ENCODE measurements at places on chromosomes 12 and 14.

- DNase-seq: no peak
These were observed 21.7 kb downstream of the GNS start for GRCh38 chr12:64737539-64737938.

GRCh38 chr12:20122274-20122673 is 246.1 kb upstream of the PDE3A start:
- no peak for DNase-seq

DNA sequence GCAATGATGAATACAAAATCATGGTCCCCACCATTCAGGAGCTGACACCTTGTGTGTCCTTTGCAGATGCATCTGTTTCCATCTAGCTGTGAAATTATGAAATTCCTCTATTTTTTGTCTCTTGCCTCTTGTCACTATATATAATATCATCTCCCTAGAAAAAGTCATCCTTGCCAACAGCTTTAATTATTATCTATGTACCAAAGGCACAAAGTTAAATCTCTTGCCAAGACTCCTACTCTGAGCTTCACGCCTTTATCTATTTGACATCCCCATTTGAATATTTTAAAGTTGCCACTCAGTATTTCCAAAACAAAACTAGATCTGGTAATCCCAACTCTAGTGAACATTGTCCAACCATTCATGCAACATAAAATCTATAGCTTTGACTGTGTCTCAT is 32.0 kb upstream of the PRB2 start:
- DNase-seq: no peak

- no peak for DNase-seq
These were observed 404.4 kb upstream of the PDE3A start for GRCh38 chr12:19963972-19964371.

- peak; percentile 79 for DNase-seq
These were observed 56.9 kb downstream of the LMNTD1 start for GRCh38 chr12:25496098-25496587.

GRCh38 chr12:20339060-20339459 is 29.3 kb upstream of the PDE3A start:
- no peak for DNase-seq

DNA sequence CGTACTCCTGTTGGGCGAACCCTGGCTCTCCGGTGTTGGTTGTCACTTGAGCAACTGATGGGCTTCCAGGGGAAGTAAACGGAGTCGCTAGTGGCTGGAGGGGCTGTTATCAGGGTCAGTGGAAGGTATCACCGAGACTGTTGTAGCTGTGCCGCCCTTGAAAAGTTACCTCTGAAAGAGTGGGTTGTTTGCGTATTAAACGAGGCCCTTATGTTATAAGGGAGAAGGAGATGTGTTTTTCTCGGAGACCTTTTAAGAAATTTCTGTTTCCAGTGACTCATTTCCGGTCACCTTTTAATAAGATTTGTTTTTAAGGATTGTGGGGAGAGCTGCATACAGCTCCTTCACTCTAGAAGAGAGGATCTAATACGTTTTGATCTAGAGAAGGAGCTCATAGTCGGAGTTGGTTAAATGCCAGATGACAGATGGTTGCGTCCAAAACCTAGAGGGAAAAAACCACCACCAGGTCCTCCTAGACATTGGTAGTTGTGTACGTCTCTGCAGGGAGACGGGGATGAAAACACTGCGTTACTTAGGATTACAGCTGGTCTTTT is 750 bp upstream of the DBX2 start:
- peak; percentile 31 for DNase-seq

- DNase-seq: no peak
These were observed 42.9 kb downstream of the FBXL14 start for GRCh38 chr12:1551496-1551895.

GRCh38 chr14:75201087-75201486 is 24.7 kb upstream of the TMED10 start:
- no peak for DNase-seq

GRCh38 chr14:26835979-26836570 is 238.2 kb upstream of the NOVA1 start:
- no peak for DNase-seq

DNA sequence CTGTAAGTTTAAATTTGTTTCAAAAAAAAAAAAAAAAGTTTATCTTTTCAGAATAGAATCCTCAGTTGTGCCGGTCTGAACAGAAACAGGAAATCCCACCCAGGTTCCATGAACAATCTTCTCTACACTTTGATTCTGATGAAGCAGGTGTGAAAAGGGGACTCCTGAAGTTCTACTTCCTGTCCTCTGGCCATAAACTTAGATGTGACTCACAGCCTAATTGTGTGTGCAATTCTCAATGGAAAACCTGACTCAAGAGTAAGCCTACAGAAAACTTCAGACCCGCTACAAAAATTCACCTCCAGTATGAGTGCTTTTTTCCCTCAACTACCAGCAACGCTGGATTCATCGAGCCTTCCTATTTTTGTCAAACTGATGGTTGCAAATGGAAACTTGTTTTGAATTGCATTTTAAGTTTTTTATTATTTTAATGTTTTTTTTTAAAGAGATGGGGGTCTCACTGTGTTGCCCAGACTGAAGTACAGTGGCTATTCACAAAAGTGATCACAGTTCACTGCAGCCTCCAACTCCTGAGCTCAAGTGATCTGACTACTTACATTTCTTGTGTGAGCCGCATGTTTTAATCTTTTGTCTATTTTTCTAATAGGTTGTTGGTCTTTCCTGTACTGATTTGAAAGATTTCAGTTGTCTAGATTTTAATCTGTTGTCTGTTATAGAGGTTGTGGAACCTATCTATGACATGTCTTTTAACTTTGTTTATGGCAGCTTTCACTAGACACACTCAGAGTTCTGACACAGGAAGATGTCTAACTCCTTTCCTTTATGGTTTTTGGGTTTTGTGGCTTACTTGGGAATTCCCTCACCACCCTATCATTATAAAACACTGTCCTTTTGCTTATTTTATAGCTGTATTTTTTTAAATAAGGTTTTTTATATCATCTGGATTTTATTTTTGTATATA is 37.6 kb downstream of the ATG14 start:
- peak; percentile 53 for DNase-seq

DNA sequence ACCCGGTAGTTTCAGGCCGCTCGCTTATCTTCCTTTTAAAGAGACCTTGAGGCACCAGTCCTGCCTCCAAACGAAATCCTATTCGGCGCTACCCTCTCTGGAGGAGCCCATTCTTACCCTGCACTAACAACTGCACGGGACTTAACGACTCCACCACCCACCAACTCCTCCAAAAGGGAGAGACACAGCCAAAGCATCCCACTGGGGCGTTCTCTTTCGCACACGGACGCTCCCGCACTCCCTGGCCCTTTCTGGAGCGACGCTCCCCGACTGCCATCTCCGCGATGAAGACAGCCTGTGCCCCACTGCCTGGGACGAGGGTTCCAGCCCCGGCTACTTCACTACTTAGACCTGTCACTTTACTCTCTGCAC is 650 bp downstream of the GALC start:
- peak; percentile 30 for DNase-seq

DNA sequence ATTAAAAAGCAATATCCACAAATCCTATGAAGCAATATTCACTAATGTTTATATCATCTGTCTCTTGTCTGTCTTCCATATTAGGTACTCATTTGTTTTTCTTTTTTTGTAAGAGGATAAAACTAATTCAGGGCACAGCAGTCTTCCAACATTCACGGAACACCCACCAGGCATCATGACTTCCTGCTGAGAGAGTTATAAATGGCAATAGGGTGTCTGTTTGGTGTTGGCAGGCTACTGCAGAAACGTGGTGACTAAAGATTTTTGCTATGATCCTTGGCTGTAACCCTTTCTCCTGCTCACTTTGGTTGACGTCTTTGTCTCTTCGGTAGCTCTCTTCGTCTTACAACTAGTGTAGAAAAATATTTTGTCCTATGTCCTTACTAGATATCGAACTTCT is 860.6 kb upstream of the MGAT4C start:
- DNase-seq: no peak

DNA sequence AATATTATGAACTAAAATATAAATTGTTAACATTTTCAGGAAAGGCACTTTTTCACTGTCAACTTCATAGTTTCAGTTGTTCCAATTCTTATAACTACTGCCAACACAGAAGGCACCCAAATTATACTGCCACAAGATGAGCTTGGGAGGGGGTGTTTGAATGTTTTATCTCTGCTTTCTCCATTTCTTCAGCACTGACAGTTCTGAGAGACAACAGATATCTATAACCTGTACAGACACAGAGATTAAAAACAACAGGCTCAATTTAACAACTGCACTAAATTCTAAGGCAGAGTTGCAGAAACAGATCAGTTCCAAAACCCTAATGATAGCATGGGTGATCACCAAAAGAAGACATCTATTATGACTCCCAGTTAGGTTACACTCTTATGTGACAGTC is 12.8 kb downstream of the SCAF11 start:
- DNase-seq: no peak

DNA sequence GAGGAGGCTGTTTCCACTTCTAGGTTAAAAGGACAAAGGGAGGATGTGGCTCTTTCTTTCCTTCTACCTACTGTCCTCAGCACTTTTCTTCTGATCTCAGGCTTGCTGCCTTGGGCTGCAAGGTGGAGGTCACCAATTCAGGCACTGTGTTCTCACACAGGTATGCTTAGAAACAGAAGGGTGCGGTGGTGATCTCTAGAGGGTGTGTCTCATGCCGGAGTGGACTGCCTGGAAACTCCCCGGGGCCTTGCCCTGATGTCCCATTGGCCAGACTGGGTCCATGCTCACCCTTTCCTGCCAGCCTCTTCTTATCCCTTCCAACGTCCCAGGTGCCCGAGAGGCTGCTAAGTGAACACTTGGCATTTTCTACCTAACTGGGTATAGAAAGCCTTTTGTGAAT is 1197.6 kb downstream of the AACS start:
- DNase-seq: no peak

All from fibroblast of mammary gland (primary cell).